ENCODE measurements at places on chromosomes 7 and 10.

- no peak for DNase-seq
Measured at GRCh38 chr10:114767986-114768821, 53.4 kb upstream of the FHIP2A start.

DNA sequence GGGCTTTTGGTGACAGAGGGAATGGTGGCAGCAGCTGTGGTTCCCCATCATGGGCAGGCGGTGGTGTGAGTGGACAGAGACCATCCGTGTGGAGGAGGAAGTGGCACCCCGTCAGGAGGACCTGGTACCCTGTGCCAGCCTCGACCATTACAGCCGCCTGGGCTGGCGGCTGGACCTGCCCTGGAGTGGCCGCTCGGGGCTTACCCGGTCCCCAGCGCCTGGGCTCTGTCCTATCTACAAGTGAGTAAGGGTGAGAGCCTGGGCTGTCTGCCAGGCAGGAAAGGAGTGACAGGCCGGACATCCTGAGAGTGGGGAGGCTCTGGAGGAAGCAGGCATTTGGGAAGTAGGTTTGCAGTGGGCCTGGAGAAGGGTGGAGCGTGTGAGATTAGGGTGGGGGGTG, 2.9 kb upstream of the ZNF467 start:
- no peak for DNase-seq

DNA sequence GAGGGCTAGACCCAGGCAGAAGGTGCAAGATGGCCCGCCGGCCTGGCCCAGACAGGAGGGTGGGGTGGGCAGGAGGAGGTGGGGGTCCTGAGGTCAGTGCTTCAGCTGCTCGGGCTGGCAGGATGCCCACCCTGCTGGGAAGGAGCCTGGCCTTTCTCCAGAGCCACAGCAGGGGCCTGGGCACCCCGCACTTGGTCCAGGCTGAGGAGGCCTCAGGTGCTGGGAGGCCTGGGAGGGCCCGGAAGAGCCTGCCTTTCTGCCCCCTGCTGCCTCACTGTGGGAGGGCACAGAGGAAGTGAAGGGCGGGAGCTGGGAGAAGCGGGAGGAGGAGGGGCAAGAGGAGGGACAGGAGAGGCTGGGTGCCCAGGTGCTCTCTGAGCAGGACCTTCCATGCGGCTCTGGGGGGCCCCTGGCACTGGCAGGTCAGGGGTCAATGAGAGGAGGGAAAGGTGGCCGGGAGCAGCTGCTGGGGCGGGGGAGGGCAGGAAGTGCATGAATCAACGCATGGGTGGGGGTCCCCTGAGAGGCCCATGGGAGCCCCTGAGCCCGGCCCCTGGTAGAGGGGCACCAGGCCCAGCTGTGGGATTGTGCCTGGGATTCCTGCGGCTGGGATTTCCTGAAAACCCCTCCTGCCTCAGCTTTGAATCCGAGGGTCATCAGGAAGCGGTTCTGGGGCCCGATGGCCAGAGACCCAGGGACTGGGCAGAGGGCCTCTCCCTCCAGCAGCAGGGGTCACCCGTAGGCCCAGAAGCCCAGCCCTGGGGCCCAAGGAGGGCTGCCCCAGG, 49.9 kb downstream of the PWWP2B start:
- peak; percentile 57 for DNase-seq

GRCh38 chr7:26918241-26918640, 53.9 kb upstream of the SKAP2 start:
- no peak for DNase-seq

- DNase-seq: no peak
Measured at GRCh38 chr10:4684434-4684833, 141.6 kb upstream of the AKR1E2 start.

DNA sequence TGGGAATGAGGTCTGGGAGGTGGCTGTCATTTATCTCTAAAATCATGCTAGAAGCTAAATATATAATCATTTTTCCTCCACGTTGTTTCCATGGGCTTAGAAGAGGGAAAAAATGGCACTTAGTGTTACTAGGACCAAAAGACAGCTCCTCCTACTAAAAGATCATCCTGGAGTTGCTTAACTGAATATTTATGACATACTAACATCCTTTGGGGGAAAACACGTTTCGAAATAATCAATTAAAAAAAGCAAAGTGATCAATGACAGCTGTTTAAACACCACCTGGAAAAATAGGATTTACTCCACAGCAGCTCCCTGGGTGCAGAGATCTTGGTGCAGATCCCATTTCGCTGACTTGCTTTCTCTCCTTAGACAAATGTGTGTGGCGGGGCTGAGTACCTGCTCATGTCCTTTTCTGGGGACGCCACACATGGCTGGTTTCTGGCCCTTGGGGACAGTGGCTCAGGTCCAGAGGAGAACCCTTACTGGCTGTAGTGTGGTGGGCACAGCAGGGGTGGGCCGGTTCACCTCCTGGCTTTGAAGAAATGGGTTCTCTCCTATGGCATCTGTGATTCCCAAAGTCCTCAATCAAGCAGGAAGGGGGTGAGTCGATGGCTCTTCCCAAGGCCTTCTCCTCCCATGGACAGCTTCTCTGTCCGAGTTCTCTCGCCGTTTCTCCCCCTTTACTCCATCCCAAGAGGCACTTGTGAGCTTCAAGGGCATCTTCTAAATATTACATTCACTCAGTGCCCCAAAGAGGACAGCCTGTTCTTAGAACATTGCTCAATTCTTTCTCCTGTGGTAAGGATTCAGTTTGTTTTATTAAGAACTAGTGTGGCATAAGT, 156.4 kb upstream of the KLF14 start:
- DNase-seq: no peak

- no peak for DNase-seq
Measured at GRCh38 chr7:84617265-84618030, 422.9 kb upstream of the SEMA3A start.

DNA sequence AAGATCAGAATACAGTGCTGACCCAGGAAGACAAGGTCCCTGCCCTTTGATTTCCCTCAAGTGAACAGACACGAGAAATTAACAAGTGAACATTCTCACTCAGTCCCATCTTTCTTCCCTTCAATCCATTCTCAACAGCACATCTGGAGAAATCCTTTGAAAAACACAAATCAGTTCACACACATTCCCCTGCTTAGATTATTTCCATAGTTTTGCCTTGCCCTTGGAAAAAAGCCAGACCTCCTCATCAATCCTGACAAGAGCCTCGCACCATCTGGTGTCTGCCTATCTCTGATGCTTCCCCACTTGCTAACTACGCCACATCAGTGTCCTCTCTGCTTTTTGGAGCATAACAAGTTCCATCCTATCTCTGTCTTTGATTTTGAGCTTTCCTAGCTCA, 94.4 kb upstream of the KIAA1217 start:
- DNase-seq: no peak

DNA sequence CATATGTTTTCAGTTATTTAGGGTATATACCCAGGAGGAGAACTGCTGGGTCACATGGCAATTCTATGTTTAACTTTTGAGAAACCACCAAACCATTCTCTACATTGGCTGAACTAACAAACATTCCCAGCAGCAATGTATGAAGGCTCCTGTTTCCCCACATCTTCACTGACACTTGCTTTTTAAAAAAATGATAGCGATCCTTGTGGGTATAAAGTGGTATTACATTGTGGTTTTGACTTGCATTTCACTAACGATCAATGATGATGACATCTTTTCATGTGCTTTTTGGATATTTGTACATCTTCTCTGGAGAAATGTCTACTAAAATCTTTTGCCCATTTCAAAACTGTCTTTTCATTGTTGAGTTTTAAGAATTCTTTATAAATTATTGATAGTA, 51.2 kb upstream of the ANAPC16 start:
- no peak for DNase-seq

GRCh38 chr10:77583527-77583926, 54.1 kb downstream of the KCNMA1 start:
- DNase-seq: no peak

DNA sequence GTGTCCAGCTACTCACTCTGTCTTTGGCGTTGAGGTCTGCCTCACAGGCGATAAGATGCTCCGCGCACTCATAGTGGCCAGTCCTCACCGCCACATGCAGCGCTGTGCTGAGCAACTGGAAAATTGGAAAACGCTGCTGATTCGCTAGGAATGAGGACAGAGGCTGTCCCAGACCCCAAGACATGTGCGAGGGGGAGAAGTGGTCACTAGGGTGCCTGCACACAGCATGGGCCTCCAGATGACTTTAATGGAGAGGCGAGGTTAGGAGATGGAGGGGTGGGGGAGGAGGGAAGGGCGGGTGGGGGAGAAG, 5.2 kb downstream of the ANKRD1 start:
- no peak for DNase-seq

- no peak for DNase-seq
Measured at GRCh38 chr10:56895306-56895705, 534.2 kb upstream of the ZWINT start.

DNA sequence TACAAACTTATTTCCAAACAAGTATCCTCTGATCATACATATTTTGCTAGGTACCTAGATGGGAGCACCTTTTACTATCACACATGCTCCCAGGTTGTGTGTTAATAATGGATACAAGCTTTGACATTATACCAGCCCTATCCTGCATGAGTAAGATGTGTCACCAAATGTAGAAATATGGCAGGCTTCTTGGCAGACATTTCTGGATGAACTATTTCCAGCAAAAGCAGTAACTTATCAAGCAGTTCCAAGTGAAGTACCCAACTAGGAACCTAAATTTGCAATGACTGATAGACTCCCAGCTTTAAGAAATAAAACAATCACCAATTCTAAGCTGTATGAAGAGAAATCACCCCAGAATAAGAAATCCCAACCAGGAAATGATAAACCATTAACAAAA, 103.7 kb upstream of the TMEM72 start:
- no peak for DNase-seq

- DNase-seq: no peak
Measured at GRCh38 chr10:69813632-69814031, 11.9 kb downstream of the COL13A1 start.

- DNase-seq: no peak
Measured at GRCh38 chr10:132841615-132841975, 55.6 kb upstream of the NKX6-2 start.

DNA sequence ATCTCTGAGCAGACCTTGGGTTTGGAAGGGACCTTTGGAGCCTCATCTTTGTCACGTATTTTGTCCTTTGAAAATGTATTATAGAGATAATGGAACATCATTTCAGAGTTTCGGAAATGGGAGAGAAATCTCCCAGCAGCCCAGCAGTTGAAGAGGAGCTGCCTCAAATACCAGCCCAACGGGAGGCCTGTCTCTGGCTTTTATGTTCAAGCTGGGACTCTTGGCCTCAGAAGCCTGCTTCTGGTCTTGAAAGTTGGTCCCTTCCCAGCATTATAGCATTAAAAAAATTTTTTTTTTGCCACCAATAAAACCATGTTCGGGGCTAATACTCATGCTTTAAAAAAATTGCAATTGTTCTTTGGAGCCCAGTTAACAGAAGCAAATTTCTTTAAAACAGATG, 73.4 kb upstream of the CTBP2 start:
- DNase-seq: no peak

DNA sequence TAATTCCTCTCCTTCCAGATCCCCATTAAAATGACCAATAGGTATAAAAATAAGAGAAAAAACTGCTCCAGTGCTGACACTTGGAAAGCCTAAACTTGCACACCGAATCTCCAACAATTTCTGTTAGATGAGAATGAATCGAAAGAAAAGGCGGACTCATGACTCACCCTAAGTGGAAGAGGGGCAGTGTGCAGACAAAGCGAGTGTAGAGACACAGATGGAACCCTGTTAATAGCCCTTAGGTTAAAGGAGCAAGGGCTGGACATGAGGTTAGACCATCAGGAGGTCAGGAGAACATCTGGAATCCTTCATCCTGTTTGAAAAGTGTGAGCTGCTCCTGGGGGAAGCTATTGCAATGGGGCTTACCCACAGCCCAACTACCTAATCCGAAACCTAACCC, 103.4 kb upstream of the GLI3 start:
- no peak for DNase-seq

GRCh38 chr10:107238275-107238674, 73.8 kb upstream of the SORCS1 start:
- DNase-seq: no peak

DNA sequence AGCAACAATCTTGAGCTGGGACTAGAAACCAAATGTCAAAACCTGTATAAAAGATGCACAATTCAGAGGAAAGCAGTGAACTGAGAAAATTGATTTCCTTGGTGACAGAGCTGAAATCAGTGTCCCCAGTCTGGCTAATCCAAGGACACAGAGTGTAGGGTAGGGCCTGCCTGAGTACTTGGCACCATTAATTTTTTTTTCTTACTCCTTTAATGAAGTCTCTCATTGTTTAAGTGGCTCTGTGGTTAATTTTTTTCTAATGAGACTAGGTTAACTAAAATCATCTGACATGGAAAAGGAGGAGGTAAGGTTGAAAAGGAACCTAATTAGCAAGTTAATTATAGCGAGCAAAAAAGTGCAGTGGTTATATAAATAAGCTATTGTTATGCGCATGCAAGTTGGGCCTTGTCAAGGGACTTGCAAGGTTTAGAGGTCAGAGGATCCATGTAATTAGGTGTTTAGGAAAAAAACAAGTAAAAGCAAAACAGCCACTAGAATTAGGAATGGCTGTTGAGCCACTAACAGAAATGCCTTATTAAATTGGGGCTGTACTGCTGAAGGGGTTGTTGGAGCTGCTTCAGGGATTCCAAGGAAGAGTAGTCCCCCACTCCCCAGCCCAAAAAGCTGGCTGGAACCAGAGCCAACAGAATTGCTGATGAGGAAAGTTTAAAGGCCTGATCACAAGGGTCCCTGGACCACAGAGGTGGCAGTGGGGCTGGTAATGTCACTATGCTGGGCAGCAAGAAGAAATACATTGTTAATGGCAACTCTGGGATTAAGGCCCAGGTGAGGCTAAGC, 58.9 kb upstream of the STRIP2 start:
- DNase-seq: no peak

DNA sequence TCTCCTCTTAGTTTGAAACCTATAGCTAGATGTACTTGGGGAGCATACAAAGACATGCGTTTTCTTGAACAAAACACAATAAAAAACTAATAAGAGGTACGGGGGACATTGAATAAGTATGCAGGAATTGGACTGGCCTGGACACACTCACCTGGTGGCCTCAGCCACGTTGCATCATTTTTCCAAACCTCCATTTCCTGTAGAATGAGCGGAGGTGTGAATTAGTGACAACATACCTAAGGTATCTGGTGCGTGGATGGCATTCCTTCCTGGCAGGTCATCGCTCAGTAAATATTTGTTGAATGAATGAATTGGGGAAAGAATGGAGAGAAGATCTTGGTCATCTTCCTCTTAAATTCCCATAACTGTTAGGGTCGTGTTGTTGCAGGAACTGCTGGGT, 103.2 kb upstream of the CTBP2 start:
- no peak for DNase-seq

DNA sequence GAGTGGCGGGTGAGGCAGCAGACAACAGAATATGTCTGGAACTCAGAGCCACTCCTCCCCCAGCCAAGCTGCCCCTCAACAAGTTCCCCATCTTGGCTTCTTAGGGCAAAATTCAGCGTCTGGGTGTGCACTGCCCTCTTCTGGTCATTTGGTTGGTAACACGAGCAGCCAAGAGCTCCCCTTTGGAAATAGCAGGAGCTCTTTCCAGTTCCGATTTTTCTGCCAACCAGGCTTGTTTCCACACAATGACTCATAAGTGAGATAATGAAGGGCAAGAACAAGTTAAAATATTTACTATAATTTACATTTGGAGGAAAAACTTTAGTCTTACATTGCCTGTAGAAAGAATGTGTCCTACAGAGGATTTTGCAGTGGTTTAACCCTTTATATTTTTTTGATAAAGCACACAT, 70.5 kb downstream of the ADCYAP1R1 start:
- no peak for DNase-seq

- DNase-seq: no peak
Measured at GRCh38 chr10:129816656-129817045, 147.4 kb downstream of the EBF3 start.
